HCT116 (cell line): ENCODE measurements at places on chromosomes 6 and 20.

DNA sequence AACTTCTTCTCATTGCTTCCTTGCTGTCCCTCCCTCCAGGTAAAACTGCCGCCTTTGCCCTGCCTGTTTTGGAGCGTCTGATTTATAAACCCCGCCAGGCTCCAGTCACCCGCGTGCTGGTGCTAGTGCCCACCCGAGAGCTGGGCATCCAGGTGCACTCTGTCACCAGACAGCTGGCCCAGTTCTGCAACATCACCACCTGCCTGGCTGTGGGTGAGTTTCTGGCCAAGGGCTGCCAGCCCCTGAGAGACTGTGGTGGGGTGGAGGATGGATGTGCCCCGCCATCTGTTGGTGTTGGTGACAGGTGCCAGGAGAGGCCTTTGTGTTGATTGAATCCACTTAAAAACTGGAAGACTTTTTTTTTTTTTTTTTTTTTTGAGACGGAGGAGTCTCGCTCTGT is 9.5 kb downstream of the DDX27 start:
- H3K4me3 ChIP-seq, result no peak overlapping the region
- no peaks in the 10 kb centered on the region for H3K4me1 ChIP-seq
- H3K27ac ChIP-seq, result no peak overlapping the region
- no peaks in the 10 kb centered on the region for H3K27me3 ChIP-seq
- H3K36me3 ChIP-seq, result peaks cover 55% of the 10 kb centered on the region

DNA sequence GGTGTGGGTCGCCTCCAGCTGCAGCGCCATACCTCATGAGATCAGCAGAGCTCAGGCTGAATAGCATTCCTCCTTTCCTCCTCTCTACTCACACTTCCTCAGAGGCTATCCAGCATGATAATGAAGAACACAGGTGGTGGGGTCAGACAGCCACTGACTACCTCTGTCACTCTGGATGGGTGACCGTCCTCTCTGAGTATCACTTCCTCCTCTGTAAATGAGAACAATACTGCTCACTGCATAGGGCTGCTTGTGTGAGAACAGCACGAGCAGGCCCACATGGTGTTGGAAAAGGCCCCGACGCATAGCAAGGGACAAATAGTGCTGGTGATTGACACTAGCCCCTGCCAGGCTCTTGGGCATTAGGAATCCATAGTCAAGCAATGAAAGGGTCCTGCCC is 239.1 kb downstream of the PRKN start:
- H3K36me3 ChIP-seq, result no peaks in the 10 kb centered on the region
- no peak for DNase-seq
- H3K4me1 ChIP-seq, result no peaks in the 10 kb centered on the region
- H3K27ac ChIP-seq, result no peak overlapping the region

DNA sequence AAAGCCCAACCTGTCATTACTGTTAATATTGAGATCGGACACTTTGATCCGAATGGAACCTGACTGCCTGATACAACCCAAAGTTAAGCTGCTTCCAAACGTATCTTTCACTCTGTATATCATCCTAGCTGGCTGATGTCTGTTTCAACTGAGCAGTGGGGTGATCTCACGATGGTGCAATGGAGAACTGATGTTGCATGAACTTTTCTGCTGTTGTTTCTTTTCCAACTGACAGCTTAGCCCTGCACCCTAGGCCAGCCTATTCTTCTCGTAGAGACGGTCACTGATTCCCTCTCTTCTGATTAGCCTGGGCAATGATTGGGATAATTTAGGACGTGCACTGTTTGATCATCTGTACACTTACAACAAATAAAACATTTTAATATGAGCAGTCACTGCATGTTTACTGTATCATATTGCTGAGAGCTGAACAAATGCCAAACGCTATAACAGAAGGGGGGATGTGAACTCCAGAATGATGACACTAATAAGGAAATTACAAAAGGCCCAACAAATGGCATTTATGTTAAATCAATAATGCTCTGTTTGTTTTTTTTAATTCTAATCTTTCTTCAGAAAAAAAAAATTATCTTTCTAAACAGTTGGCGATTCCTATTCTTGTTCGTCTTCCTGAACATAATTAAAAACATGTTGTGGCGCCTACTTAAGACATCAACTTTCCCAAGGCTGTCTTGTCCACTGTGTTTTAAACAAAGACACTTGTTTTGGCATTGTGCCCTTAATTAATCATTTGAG is 184.8 kb downstream of the ZNF217 start:
- no peak overlapping the region for H3K4me3 ChIP-seq
- H3K27me3 ChIP-seq, result peaks cover 8% of the 10 kb centered on the region; the same call in 1 of the 2 replicates
- H3K4me1 ChIP-seq, result no peaks in the 10 kb centered on the region
- no peak overlapping the region for H3K27ac ChIP-seq
- H3K36me3 ChIP-seq, result no peaks in the 10 kb centered on the region

DNA sequence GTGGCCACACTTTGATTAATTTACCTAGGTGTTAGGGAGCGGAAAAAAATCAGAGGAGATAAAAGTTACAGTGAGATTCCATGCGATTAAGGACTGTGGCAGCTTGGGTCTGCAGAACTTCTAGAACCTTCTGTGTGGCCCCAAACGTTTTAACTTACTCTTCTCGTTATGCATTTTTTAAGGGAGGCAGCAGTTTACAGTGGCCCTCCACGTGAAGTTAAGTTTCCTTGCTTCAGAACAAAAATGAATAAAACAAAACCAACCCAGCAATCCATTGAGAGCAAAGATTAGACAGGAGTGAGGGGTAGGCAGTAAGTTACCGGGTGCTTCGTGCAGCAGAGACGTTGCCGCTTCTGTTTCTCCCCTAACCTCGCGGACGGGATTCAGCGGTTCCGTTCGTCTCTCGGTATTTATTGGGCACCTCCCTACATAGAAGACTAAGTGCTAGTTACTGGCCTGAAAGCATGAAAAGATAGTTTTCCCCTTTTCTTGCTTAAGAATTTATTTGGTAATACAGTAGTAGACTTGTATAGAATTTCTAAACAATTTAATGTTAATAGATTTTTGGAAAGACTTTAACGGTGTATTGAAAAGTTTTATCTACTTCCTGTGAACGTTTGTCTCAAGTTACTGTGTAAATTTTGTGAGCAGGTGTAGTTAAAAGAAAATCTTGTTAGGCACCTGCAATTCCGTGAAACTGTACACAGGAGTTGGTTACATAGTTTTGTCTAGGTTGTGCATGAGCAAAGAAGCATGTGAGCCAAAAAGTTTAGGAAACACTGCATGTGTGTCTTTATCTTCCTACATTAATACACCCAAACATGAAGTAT is 1.1 kb downstream of the BAG2 start:
- H3K36me3 ChIP-seq, result no peaks in the 10 kb centered on the region
- peaks cover 6% of the 10 kb centered on the region for H3K4me1 ChIP-seq
- no peak for DNase-seq
- H3K27ac ChIP-seq, result peak overlapping the region; percentile 90
- peak overlapping the region; percentile 85 for H3K4me3 ChIP-seq

DNA sequence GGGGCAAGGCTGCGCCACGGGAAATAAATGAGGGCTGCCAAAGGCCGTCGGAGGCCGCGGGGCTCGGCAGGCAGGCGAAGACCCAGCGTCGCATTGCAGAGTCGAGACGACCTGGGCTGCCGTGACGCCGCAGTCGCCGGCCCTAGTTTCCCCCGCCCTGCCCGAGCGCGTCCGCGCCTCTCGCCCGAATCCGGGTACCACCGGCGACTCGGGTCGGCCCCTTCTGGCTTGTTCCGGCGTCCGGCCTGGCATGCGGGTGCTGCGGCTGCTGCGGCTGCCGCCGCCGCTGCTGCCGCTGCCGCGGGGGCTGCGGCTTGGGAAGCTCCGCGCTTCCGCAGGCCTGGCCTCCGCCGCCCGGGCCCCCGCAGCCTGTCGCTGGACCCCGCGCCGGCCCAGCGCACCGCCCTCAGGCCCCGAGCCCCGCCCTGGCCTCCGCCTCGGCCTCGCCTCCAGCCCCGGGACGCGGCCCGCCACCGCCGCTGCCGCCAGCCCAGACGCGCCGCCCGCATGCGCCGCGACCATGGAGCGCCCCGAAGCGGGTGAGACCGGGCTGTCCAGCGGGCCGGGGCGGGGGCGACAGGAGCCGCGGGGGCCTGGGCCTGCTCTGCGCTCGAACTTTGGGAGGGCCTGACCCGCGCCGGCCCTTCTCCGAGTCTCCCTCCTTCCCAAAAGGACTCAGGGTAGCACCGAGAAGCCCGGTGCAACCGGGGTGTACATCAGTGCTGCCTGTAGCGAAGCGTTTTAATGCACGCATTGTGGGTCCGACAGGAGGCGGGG is at the start of gene AKAP7:
Gene AKAP7, plus strand, starts transcription at position 224 of the 777 bp plus-strand sequence. Its CDS starts 297 bp downstream, at position 521.
- peak; percentile 52 for DNase-seq
- H3K27me3 ChIP-seq, result no peaks in the 10 kb centered on the region
- peak within 1 kb of the TSS; percentile 58 for H3K4me3 ChIP-seq
- H3K4me1 ChIP-seq, result peaks cover 15% of the 10 kb centered on the region
- H3K27ac ChIP-seq, result peak within 1 kb of the TSS; percentile 67
- no peaks in the 10 kb centered on the region for H3K36me3 ChIP-seq
